ENCODE measurements at places on chromosomes 11 and 22. TPM values are rescaled to one million over a fixed set of nuclear protein-coding genes. Genes with fewer than 3 reads are reported as not detected.

Gene OR8A1
- not detected for total RNA-seq

GRCh38 chr11:47185305-47186075, 744 bp downstream of the PACSIN3 start:
- peak overlapping the region; percentile 65 for H3K4me3 ChIP-seq
- H3K4me1 ChIP-seq = peaks cover 24% of the 10 kb centered on the region
- no peak for DNase-seq
- H3K27ac ChIP-seq = no peak overlapping the region
- H3K36me3 ChIP-seq = no peaks in the 10 kb centered on the region

Gene THYN1
- 38.4 TPM for total RNA-seq

GRCh38 chr22:20581503-20582170, 74.2 kb downstream of the MED15 start:
- no peak overlapping the region for H3K4me3 ChIP-seq
- no peaks in the 10 kb centered on the region for H3K4me1 ChIP-seq
- no peaks in the 10 kb centered on the region for H3K27me3 ChIP-seq
- H3K36me3 ChIP-seq = peaks cover 90% of the 10 kb centered on the region

Gene HPS5
- total RNA-seq = 38.4 TPM

GRCh38 chr11:2092464-2092910, 46.7 kb downstream of the IGF2 start:
- peaks cover 2% of the 10 kb centered on the region for H3K4me1 ChIP-seq
- no peak overlapping the region for H3K27ac ChIP-seq
- H3K27me3 ChIP-seq = no peaks in the 10 kb centered on the region
- no peak overlapping the region for H3K4me3 ChIP-seq
- no peaks in the 10 kb centered on the region for H3K36me3 ChIP-seq

DNA sequence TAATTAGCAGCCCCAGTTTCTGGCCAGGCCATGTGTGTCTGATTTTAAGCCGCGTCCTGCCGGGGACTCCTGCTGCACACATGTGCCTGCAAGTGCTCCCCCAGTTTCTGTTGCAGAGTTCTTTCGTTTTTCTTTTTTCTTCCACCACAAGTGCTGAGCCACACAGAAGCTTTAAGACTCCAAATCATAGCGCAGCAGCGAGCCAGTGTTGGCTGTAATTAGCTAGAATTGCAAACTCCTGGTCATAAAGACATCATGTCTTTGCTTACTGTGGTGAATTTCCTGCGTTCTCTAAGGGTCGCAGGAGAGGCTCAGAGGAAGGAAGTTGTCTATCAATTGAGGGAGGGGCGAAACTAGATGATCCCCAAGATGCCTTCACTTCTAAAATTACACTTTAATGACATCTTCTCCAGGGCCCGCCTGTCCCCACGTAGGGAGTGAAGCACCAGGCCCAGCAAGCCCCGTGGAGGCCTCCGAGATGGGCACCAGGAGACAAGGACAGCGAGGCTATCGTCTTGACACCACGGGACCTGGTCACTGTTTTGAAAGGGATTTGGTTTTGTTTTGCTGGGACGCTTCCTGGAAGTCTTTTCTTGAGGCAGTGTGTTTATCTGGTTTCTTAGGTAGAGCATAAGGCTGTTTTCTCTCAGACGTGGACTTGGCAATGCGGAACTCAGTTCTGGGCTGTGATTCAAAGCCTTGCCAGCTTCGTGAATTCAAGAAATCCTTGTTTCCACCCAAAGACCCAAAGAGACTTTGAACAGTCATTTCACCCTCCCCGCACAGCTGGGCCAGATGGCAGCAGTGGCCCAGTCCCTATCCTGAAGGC, 71.8 kb downstream of the UBASH3B start:
- no peaks in the 10 kb centered on the region for H3K36me3 ChIP-seq
- DNase-seq = peak; percentile 38
- peaks cover 40% of the 10 kb centered on the region for H3K4me1 ChIP-seq
- peaks cover 2% of the 10 kb centered on the region for H3K27me3 ChIP-seq
- H3K4me3 ChIP-seq = peak overlapping the region; percentile 18
- no peak overlapping the region for H3K27ac ChIP-seq

- H3K4me1 ChIP-seq = no peaks in the 10 kb centered on the region
- no peak overlapping the region for H3K4me3 ChIP-seq
- no peak for DNase-seq
- H3K27me3 ChIP-seq = no peaks in the 10 kb centered on the region
- no peak overlapping the region for H3K27ac ChIP-seq
Measured at GRCh38 chr11:31651822-31652221, 142.3 kb downstream of the ELP4 start.

DNA sequence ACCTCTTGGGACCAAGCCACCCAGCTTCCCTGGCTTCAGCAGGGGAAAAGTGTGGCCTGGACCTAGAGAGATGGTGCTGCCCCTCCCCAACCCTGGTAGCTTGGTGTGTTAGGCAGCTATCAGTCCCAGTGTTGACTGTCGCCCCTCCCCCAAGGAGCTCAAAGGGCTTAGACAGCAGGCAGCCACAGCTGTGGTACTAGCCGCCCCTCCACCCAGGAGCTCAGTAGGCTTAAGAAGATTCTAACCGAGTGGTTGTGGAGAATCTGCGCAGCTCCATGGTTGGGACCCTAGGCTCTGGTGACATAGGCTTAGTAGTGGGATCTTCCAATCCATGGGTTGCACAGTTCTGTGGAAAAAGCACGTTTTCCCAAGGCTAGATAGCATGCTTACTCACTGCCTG, 458.4 kb upstream of the LRRC4C start:
- H3K27ac ChIP-seq = no peak overlapping the region
- H3K4me1 ChIP-seq = no peaks in the 10 kb centered on the region
- H3K36me3 ChIP-seq = no peaks in the 10 kb centered on the region
- H3K4me3 ChIP-seq = no peak overlapping the region

DNA sequence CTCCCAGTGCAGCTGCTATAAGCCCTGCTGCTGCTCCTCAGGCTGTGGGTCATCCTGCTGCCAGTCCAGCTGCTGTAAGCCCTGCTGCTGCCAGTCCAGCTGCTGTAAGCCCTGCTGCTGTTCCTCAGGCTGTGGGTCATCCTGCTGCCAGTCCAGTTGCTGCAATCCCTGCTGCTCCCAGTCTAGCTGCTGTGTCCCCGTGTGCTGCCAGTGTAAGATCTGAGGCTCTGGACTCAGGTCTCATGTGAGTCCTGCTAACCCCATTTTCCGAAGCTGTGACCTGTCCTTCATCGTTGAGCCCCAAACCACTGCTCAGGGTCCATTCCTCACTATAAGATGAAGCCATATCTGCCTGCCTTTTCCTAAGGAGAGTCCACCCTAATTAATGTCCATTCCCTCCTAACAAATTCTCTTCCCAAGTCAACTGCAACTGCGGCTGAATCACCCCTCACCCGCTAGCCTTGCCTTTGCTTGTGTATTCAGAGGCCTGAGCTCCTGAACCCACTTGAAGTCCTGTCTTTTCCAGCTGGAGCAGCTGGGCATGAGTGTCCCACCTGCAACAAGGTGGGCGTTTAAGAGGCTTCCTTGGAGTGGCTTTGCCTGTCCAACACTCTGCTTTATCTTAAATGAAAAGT, 626 bp downstream of the KRTAP5-7 start:
- no peak overlapping the region for H3K27ac ChIP-seq
- H3K27me3 ChIP-seq = no peaks in the 10 kb centered on the region
- no peak for DNase-seq

- no peaks in the 10 kb centered on the region for H3K27me3 ChIP-seq
- DNase-seq = no peak
- no peak overlapping the region for H3K4me3 ChIP-seq
- H3K27ac ChIP-seq = no peak overlapping the region
- H3K36me3 ChIP-seq = no peaks in the 10 kb centered on the region
Measured at GRCh38 chr11:66918741-66919140, 39.4 kb downstream of the PC start.

Gene C11orf16
- total RNA-seq = not detected

GRCh38 chr22:47564651-47565434, 802.4 kb downstream of the TBC1D22A start:
- H3K4me3 ChIP-seq = no peak overlapping the region
- no peaks in the 10 kb centered on the region for H3K27me3 ChIP-seq
- no peaks in the 10 kb centered on the region for H3K36me3 ChIP-seq
- no peaks in the 10 kb centered on the region for H3K4me1 ChIP-seq
- DNase-seq = no peak

DNA sequence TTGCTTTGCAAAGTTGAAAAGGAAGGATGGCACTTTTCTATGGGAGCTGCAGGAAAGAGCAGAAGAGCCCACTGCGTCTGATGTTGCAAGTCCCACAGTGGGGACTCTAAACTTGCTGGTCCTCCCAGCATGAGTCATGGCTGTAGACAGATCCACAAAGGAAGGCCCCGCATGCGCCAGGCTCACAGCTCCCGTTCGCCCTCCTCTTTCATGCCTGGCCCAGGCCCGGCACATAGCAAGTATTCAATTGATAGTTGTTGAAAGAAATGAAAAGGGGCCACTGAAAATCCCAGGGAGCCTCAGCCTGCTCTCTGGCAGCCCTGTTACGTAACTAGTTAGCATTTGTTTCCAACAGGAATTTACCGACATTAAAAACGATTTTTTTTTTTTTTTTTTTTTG, 18.9 kb downstream of the AP1B1 start:
- H3K27me3 ChIP-seq = no peaks in the 10 kb centered on the region
- H3K36me3 ChIP-seq = peaks cover 1% of the 10 kb centered on the region
- DNase-seq = no peak
- H3K4me3 ChIP-seq = no peak overlapping the region

- no peaks in the 10 kb centered on the region for H3K27me3 ChIP-seq
- no peaks in the 10 kb centered on the region for H3K36me3 ChIP-seq
- DNase-seq = no peak
- no peak overlapping the region for H3K27ac ChIP-seq
- no peaks in the 10 kb centered on the region for H3K4me1 ChIP-seq
Measured at GRCh38 chr11:71165771-71166170, 86.6 kb downstream of the SHANK2 start.

Gene NCF4
- 117 TPM for total RNA-seq

Gene PRG2
- not detected for total RNA-seq

Gene MDK
- total RNA-seq = 2.9 TPM

DNA sequence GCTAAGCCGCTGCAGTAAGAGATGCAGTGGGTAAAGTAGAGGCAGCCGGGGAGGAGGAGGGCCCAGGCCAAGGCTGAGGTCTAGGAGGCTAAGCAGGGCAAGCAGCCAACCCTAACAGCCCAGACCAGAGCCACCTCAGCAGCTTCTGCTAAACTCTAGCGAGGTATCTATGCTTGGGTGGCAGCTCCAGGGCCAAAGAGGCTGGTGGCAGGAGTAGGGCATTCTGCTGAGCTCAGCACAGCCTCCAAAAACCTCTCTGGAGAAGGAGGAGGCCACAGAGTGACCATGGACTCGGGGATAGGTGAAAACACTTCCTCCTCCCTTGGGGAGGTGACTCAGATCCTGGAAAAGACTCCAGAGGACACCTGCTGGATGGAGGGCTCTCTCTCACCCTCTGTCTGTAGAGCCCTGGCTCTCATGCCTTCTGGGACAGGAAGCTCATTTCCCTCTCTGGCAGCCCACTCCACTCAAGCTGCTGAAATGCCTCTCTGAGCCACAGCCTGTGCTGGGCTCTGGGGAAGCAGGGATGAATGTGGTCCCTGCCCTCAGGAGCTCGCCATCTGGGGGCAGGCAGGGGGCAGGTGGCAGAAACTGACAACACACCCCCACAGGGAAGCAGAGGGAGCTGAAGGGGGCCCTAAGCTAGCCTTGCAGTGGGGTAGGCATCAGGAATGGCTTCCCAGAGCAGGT, 16.5 kb upstream of the TPBGL start:
- no peak overlapping the region for H3K27ac ChIP-seq
- DNase-seq = no peak
- no peak overlapping the region for H3K4me3 ChIP-seq
- no peaks in the 10 kb centered on the region for H3K4me1 ChIP-seq

DNA sequence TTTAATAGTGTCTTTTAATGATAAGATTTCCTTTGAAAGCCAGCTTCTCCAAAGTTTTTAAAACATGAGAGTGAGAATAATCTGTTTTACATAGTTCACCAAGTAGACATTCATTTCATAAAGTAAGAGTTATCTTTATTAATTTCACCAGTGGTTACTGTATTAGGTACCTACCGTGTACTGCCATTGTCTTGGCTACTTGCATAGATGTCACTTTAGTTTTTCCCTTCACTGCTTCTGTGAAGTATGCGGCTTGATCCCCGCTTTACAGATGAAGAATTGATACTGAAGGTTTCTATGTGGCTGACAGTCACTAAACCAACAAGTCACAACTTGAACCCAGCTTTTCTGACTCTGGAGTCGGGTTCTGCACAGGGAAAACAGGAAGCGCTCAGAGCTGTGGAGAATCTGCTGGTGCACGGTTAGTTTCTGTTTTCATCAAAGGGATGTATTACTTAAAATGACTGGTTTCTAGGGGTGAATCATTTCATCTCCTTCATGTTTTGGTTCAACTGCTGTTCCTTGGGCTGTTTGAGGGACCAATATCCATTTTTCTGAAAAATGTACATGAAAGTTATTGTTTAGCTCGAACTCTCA, 39.3 kb upstream of the MYO18B start:
- H3K4me1 ChIP-seq = no peaks in the 10 kb centered on the region
- peak overlapping the region; percentile 26 for H3K27ac ChIP-seq
- no peak overlapping the region for H3K4me3 ChIP-seq
- no peaks in the 10 kb centered on the region for H3K27me3 ChIP-seq
- H3K36me3 ChIP-seq = peaks cover 68% of the 10 kb centered on the region
